ENCODE measurements at places on chromosomes 1 and 21. TPM values are rescaled to one million over a fixed set of nuclear protein-coding genes. Genes with fewer than 3 reads are reported as not detected.
A peak's percentile ranks its signal among the peaks of the same experiment; 100 is the strongest.

GRCh38 chr1:109716121-109716520, 4.1 kb downstream of the GSTM5 start:
- no peak for DNase-seq

- no peak for DNase-seq
These were observed 15.4 kb upstream of the GPR37L1 start for GRCh38 chr1:202107321-202107761.

HENMT1 gene
- total RNA-seq = 15.9 TPM

DNA sequence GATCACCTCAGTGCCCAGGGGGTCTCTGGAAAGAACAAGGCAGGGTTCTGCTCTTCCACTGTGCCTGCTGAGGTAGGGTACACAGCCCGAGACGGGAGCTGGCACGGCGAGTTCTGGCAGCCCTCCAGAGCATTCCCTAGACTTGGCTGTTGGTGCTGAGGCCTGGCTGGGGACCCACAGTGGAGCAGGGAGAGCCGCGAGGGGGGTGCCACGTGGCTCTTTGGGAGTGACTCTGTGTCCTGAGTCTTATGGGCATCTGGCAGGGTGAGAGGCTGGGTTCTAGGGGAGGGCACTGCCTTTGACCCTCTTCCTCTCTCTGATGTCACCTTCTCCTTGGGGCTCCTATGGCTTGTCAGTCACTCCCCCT, 336.4 kb downstream of the CAMTA1 start:
- DNase-seq = no peak

HUNK gene
- total RNA-seq = 12.2 TPM

DNA sequence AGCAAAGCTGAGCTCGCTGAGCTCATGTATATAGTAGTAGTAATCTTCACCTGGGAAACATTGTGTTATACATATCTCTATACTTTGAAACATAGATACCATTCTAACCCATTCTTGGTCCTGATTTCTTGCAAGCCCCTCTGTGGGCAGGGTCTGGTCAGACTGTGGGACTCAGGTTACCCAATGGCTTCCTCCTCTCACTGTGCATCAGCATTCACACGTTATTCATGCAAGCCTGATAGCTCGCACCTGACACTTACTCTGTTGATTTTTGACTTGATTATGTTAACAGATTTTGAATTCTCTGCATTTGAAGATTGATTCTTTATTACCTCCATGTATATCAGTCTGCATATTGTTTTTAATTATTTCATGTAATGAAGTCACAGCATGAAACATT, 1.3 kb downstream of the GBP7 start:
- DNase-seq = no peak

DNA sequence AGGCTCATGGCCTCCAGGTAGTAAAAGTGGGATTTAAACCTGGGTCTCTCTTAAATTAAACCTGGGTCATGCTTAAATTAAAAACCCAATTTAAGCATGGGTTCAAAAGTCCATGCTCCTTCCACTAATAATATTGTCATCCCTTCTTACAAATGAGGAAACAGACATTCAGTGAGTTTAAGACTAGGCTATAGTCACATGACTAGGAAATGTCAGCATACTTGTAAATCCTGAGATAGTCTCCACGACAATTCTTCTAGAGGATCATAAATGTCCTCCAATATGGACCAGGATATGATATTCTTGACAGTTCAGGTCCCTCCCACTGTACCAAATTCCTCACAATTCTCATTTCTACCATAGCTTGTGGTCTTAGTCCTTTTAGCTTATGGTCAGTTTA, 10.5 kb upstream of the IGFN1 start:
- no peak for DNase-seq

TIE1 gene
- 11.3 TPM for total RNA-seq

- DNase-seq = no peak
These were observed 89.6 kb upstream of the PTGFR start for GRCh38 chr1:78401148-78401547.

GRCh38 chr1:51238034-51238403, 1.9 kb downstream of the RNF11 start:
- no peak for DNase-seq

DNA sequence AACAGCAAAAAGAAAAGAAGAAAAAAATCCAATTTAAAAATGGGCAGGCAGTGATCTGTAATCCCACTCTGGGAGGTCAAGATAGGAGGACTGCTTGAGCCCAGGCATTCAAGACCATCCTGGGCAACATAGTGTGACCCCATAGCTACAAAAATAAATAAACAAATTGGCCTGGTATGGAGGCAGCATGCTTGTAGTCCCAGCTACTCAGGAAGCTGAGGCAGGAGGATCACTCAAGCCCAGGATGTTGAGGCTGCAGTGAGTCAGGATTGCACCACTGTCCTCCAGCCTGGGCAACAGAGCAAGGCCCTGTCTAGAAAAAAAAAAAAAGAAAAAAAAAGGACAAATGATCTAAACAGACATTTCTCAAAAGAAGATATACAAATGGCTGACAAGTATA, 99.6 kb downstream of the EIF4G3 start:
- DNase-seq = no peak

GRCh38 chr1:54475357-54475881, 69.2 kb upstream of the SSBP3 start:
- DNase-seq = peak; percentile 67

DNA sequence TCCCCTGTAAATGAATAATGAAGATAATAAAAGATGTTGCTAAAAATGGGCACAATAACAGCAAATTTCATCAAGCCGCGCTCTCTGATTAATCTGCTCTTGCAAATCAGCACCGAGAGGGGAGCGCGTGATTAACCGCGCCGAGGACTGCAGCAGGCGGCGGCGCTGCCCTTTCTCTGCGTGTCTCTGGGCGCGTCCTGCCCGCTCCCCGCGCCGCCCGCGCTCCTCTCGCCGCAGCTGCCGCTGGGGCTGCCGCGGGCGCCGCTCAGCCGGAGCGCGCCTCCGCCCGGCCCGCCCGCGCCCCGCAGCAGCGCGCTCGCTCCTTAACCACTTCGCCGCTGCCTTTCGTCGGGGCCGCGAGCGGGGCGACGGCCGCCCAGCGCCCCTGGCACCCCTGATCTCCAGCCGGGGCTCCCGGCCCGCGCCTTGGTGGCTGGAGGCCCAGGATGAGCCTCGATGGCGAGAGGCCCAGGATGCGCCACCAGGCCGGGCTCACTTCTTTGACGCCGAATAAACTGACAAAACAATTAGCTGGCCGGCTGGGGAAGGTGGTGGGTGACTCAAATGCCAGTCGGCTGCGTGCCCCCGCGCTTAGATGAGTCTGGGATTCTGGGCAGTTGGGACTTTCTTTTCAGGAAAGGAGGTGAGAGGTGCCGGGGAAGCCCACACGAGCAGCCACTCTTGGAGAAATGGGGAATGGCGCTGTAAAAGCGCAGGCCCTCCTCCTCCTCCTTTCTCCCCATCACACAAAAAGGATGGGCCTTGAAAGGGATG, 221.4 kb upstream of the PKN2 start:
- DNase-seq = peak; percentile 68

ALDH4A1 gene
- total RNA-seq = 28.9 TPM

LYPD8 gene
- not detected for total RNA-seq

GRCh38 chr1:178959543-178960460, 65.9 kb upstream of the FAM20B start:
- DNase-seq = no peak

GRCh38 chr1:4312024-4312423, 342.4 kb upstream of the AJAP1 start:
- DNase-seq = no peak

GRCh38 chr1:173418107-173418985, 58.8 kb upstream of the PRDX6 start:
- no peak for DNase-seq

DNA sequence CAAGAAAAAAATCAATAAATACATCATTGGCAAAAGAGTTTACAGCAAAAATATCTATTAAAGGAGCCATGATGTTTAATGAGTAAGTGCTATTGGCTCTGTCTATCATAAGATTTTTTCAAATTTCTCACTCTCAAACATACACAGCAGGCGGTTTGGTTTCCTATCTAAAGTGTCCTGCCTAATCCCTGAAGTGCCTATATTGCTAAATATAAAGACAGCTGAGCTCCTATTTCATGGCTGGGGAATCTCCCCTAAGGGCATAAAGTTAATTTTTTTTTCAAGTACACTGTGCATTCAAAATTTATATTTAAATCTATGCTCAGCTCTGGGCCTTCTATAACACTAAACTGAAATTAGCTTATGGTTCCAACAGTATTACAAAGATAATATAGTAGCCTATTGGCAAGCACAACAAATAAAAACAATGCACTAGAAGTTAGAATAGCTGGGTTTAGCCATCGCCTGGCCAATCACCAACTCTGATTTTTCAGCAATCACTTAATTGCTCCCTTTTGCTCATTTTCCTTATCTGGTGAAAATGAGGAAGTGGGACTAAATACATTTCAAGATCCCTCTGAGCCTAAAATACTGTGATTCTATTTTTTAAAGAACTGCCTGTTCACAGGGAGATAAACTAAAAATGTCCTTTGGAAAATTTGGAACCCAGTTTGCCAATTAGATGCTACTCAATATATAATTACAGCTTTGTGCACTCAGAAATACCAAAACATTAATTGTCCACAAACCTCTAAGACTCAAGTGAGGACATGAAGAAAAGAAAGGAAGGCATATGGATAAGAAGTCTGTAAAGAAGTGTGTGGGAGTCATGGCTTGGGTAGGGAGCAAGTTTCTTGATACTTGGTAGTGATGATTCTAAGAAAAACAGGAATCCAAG, 62.5 kb downstream of the WDR64 start:
- no peak for DNase-seq

GRCh38 chr1:159090286-159091179, 14.0 kb upstream of the AIM2 start:
- no peak for DNase-seq

DNA sequence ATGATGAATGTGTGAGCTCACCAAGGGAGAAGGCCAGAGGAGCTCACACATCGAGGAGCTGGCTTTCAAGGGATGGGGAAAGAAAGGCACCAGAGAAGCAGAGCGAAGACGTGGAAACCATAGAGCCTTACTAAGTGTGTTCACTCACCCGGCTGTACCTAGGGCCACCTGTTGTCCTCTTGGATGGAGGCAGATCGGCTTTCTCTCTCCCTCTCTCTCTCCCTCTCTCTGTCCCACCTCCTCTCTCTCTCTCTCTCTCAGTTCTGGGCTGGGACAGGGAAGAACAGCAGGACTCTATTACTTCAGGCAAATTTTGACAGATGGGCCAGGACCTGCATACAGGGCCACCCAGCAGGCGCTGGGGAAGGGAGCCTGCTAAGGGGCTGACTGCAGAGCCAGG, 64.8 kb downstream of the HIVEP3 start:
- no peak for DNase-seq

DNA sequence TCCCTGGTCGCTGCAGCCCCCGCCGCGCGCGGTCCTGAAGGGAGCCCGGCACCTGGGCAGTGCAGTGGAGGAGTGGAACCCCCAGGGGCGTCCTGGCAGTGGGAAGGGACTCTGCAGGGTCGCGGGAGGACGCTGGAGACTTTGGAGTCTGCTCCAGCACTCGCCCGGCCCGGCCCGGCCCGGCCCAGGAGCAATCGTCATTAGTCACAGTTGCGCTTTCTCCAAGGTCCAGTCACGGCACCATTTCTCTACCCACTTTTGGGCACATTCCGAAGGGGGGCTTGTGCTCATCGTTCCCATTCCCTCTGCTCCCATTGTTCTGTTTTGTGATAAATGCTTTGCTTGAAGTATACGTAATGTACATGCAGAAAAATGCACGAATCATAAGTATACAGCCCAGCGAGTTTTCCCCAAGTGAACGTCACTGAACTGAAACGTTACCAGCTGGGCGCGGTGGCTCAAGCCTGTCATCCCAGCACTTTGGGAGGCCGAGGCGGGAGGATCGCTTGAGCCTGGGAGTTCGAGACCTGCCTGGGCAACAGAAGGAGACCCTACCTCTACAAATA, 999 bp downstream of the THAP3 start:
- no peak for DNase-seq

LRRC38 gene
- not detected for total RNA-seq

VSIG8 gene
- total RNA-seq = not detected

CFAP74 gene
- not detected for total RNA-seq

- DNase-seq = peak; percentile 53
These were observed 505 bp downstream of the LMNA start for GRCh38 chr1:156114919-156115513.

DNA sequence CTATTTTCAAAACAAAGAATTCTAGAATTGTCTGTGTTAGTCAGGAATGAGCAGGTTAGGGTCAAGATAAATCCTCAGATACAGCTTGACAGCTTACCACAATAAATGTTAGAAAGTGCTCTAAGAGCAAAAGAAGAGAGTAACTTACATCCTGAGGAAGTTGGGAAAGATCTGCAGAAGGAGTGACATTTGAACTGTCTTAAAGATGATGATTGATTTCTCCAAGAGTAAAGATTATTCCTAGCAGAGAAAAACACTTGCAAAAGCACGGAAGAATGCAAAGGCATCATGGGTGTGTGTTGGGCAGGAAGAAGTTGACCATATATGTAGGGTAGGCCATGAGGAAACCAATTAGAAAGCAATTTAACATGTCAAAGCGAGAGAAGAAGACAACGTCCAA, 175.4 kb downstream of the LRRC7 start:
- no peak for DNase-seq

MPL gene
- not detected for total RNA-seq

DPYD gene
- 12.8 TPM for total RNA-seq

DNA sequence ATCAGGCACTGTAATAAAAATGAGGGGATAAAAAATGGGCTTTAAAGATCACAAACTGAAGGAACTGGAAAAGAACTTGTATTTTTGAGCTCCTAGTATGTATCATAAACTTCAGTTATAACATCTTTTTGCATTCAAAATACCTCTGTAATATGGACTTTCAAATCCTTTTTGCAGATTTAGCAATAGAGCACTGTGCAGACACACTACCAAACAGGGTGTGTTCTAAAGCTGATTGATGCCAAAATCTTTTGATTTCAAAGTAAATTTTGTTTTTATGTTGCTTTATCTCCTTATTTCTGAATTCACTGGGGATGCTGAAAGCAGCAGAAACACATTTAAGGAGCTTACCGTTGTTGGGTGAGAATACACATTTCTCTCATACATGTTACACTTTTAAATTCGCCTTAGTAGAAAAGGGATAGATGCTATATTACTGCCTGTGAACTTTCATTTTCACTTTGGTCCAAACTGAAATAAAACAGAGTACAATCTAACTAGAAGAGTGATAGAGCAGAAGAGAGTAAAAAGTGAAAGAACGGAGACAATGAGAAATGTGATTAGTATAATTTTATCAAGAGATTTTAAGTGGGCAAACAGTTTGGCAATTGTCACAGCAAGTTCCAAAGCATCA, 1126.6 kb downstream of the BRINP3 start:
- DNase-seq = no peak

TEDDM1 gene
- not detected for total RNA-seq

URB1 gene
- 15.5 TPM for total RNA-seq

TAL1 gene
- total RNA-seq = 2.1 TPM

GRCh38 chr1:88311265-88311664, 372.8 kb upstream of the PKN2 start:
- no peak for DNase-seq

IL23R gene
- total RNA-seq = not detected

- DNase-seq = no peak
These were observed 222.4 kb upstream of the B3GALT2 start for GRCh38 chr1:193408782-193409293.

OLFML3 gene
- total RNA-seq = 2.9 TPM

GRCh38 chr1:98404866-98405265, 256.7 kb upstream of the SNX7 start:
- DNase-seq = no peak
